HL-60 (cell line): ENCODE measurements at places on chromosomes 11 and 22.

DNA sequence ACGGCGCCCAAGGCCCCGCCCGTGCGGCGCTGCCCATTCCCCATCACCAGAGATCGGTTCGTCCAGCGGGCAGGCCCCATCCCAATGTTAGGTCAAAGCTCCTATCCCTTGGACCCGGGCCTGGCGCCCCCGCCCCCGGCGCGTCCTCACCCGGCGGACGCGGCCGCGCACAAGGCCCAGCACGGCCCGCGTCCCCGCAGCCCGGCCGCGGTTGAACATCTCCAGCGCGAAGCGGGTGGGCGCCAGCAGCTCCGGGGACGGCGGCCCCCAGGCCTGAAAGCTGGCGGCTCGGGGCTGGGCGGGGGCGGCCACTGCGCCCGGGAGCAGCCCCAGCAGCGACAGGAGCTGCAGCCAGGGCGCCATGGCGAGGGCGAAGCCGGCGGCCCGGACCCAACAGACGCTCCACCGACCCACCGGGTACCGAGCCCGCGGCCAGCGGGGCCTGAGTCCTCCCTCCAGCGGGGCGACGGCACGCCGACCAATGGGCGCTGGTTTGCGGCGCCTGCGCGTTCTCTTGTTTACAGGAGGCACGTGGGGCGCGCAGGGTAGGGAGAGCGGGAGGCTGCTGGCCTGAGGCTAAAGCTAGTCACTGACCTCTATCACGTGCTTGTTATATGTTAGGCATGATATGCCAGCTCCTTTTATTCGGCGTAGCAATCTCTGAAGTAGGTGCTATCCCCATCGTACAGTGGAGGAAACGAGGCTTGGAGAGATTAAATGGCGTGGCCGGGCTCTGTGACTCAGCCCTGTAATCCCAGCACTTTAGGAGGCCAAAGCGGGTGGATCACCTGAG is at the start of gene CTSF:
CTSF (minus strand) TSS at position 483 of the 793 bp plus-strand sequence; CDS start at position 363, 120 bp downstream.
- DNase-seq: peak; percentile 52

- DNase-seq: no peak
Measured at GRCh38 chr22:47107431-47107830, 345.0 kb downstream of the TBC1D22A start.

DNA sequence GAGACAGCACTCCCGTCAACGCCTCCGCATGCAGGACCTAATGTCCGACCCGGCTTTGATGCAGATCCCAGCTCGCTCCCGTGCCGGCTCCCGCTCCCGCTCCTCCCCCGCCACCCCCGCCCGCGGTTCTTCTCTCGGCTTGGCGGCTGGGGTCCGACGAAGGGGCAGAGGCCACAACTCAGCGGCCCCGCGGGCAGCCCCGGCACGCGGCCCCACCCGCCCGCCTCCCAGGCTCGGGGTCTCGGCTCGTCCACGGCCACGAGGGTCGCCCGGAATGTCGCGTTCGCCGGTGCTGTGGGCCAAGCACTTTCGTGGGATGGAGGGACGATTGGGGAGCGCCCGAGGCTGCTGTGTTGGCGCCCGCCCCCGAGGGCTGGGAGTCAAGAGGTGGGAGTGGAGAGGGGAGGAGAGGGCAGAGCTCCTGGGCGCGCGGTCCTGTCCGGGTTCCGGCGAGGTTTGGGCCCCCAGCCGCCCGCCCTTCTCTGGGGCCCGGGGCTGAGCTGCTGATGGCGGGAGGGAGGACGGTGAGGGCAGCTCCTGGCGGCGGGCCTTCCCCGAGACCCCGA is 5.3 kb upstream of the TBX1 start:
- no peak for DNase-seq

DNA sequence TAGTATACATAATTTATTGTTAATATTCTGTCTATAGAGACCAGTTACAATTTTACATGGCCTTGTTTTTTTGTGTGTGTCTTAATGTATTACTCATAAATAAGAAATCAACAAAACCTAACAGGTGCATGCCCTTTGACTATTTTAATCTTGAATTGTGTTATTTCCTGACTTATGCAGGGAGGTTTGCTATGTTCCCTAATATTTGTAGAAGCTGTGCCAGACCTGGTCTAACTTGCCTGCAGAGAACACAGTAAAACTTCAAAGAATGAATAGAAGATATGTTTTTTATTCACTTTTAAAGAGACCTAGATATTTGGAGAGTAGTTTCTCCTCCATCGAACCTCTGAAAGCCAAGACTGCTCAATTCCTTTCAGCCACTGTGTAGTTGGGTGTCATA is 234.7 kb downstream of the LUZP2 start:
- no peak for DNase-seq

GRCh38 chr11:802693-803466 is 2.2 kb downstream of the PIDD1 start:
- no peak for DNase-seq

GRCh38 chr11:2590965-2591754 is 108.6 kb downstream of the KCNQ1OT1 start:
- no peak for DNase-seq

- no peak for DNase-seq
Measured at GRCh38 chr11:27388001-27388400, 25.0 kb upstream of the CCDC34 start.

- no peak for DNase-seq
Measured at GRCh38 chr11:31247321-31247720, 122.2 kb downstream of the DCDC1 start.

- peak; percentile 53 for DNase-seq
Measured at GRCh38 chr22:39502789-39503409, 809 bp downstream of the MIEF1 start.

DNA sequence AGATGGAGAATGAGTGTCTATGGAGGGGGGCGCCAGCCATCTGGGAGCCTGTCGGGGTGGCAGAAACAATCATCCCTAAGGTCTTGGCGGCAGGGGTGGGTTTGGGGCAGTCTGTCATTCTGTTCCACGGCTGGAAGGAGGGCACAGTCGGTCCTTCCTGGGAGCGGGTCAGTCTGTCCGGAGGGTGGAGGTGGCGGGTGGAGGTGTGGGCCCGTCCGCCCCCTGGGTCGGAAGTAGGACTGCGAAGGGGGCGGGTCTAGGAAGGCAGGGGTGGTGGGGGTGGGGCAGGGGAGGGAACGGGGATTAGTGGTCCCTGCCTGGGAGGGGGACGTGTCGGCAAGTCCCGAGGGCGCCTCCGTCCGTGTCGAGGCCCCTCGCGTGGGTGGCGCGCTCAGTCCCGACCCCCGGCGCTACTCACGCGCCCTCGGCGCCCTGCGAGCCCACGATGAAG is 461 bp downstream of the TBC1D10A start:
- DNase-seq: peak; percentile 18

DNA sequence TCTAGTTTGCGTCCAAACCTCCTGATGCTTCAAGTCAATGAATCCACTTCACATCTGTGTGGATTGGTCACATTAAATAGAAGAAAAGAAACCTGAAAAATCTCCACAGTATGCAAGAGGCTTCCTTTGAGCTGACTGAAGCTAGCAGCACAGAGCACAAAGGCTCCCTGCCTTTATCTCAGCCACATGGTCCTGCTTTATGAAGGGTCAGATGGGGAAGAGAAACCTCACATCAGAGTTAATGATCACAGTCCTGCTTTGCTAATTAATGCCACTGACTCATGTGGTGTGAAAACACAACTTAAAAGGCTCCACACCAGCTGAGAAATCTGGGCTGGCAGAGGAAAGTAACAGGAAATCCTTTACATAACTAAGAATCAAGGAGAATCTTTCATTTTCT is 1291.0 kb downstream of the LRRC4C start:
- no peak for DNase-seq

- no peak for DNase-seq
Measured at GRCh38 chr11:20093775-20094174, 66.5 kb downstream of the DBX1 start.

GRCh38 chr22:27135031-27135981 is 477.9 kb downstream of the MIAT start:
- DNase-seq: no peak

DNA sequence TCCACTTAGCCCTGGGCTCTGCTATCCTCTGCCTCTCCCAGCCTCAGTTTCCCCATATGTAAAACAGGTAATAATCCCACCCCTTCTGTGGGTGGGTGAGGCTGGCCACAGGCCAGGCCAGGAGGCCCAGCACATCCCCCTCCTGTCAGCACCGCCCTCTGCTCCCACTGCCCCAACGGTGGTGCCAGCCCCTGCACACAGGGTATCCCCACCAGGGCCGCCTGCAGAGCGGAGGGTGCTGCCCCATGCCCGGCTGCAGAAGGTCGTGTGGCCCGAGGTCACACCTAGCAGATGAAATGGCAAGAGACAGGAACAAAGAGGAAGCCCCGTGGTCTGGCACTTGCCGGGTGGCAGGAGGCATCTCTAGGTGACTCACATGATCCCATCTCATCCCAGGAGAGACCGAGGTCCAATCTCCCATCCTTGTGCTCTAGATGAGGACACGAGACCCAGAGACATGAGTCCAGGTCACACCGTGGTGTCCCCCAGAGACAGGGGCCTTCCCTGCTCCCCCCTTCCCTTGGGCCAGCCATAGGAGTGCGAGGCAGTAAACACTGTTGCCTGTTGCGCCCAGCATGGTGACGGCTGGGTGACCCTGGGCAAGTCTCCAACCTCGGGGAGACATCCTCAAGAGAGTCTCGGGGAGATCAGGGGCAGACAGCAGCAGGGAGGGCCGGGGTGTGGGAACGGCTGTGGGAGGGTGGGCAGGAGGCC is 27.2 kb upstream of the PPARA start:
- no peak for DNase-seq

GRCh38 chr11:125425601-125426000 is 70.5 kb downstream of the FEZ1 start:
- no peak for DNase-seq
